ENCODE measurements at places on chromosomes 1 and 21.

DNA sequence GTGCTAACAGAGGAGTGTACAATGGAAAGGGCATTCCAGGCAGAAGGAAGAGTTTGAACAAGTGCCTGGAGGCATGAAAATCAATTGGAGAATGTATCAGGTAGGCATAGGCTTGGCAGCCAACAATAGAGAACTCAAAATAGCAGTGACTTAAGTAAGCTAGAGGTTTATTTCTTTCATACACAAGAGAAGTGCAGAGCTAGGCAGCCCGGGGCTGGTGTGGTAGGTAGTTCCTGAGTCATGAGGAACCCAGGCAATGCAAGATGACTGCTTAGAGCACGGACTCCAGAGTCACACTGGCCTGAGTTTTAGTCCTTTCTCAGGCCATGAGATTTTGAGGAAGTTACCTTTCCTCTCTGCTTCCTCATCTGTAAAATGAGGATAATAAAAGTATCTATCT is 74.8 kb upstream of the LRRN2 start:
- no peak for DNase-seq

DNA sequence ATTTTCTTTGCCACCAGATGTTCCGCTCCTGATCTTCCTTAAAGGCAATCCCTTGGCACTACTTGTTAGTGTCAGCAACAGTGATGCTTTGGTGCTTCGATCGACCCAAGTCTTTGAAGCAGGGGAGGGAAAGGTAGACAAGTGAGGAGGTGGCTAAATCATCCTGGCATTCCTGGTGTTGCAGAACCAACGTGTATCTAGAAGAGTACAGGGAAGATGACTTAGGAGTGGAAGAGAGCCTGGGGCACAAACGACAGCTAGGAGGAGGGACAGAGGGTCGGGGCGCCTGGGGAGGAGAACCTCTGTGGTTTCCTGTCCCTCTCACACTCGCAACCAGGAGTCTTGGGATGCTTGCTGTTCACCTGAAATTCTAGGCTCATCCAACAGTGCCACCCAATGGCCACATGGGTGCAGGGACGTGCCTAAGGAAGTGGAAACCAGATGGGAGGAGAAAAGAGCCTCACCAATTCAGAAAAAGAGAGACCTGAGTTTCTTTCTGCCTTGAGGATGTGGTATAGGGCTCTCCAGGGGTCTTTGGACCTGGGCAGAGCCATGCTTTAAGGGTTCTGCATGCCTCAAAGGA is 9.5 kb upstream of the KCNA2 start:
- peak; percentile 94 for DNase-seq

DNA sequence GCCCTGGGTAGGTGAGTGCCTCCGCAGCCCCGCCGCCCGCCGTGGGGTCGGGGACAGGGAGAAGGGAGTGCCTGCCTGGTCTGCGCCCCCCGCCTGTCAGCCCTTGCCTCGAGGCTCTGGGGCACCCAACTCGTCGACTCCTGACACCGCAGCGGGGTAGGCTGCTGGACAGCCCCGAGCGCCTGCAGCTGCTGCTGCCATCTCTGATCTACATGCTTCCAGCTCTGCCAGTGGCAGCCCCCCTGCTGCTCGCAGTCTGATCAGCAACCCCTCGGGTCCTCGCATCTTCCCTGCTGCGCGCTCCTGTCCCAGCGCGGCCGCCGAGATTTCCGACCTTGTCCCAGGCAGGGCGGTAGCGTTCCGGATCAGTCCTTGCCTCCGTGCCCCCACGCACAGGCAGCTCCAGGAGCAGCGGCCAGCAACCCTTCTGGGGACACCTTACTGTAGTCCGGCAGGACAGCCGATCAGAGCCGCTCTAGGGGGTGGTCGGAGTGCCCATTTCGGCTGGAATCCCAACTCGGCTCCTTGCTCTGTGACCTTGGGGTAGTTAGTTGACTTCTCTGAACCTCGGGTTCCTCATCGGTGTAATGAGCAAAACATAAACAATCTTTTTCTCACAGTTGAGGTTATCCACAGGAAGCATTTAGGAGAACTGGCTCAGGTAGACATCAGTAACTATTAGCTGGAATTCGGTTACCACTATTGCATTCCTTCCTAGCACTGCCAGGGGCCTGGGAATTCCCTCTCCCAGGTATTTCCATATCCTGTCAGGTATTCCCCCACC is 540 bp downstream of the BCAN start:
- no peak for DNase-seq

GRCh38 chr1:112716133-112716720 is 1.1 kb upstream of the PPM1J start:
- peak; percentile 96 for DNase-seq

DNA sequence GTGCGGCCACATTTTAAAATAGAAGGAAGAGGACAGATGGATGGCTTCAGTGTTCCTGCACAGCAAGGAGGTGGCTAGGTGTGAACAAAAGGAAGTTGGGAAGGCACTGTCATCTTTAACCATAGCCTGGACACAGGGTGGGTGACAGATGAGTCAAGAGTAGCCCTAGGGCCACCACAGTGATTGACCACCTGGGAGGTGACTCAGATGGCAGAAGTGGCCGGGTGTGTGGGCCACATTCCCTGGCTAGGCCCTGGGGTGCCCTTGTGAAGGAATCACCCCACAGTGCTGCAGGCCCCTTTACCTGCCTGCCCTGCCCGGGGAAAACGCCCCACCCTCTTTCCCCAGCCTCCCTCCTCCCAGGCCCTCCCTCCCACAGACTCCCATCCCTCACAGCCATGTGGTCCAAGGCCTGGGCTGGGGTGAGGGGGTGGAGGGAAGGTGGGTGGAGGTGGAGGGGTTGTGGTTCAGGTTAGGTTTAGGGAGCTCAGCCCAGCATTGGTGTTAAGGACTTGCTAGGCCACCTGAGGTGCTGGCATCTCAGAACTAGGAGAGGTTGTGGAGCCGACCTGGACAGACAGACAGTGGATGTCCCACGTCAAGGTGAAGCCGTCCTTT is 59.1 kb downstream of the SPSB1 start:
- no peak for DNase-seq

DNA sequence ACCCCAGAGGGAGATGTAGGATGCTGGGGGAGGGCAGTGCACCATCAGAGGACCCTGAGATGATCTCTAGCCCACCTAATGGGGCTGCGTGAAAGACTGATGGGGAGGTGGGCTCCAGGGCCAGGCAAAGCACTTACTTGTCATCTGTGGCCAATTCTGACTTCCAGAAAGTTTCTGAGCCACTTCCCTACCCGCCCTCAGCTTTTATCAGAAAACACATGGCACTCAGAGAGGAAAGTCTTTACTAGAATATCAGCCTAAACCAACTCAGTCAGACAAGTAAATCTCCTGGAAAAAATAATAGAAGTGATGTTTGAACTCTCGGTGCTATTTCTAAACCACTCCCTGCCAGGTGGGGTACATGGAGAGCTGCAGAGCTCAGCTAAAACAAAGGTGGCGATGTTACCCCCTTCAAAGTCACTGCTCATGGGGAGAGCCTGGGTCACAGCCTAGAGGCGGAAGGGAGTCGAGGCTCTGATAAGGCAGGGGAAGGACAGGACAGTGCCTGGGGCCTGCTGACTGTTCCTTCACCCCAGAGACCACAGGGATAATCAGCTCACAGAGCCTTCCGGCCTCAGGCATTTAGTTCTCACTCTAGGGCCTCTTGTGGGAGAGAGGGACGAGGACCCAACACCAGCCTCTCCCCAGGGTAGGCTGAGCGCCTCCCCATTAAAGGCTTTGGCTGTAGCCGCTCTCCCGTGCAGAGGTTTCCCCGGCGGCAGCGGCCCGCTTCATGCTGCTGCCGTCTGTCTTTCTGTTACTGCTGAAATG is 14.2 kb downstream of the SMIM12 start:
- DNase-seq: no peak

- no peak for DNase-seq
These were observed 61.9 kb downstream of the PTPRU start for GRCh38 chr1:29298246-29298645.

GRCh38 chr1:47210666-47211065 is 20.8 kb upstream of the PDZK1IP1 start:
- no peak for DNase-seq

- no peak for DNase-seq
These were observed 21.5 kb downstream of the PANK4 start for GRCh38 chr1:2504949-2505272.

DNA sequence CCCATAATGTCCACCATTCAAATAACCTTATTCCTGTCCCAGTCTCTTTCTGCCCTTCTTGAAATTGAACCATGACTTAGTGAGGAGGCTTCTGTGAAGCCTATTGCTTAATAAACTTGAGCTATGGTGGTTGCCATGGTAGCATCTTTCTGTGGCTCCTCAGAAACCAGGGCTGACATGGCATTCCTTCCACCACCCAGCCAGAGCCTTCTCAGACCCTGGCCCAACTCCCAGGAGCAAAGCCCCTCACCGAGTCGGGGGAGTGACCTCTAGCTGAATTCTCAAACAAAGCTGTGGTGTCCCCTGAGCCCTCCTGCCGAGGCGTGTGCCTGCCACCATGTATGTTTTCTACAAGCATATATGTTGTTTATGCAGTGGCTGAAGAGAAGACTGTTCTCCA is 259.1 kb downstream of the CACNA1E start:
- DNase-seq: no peak

DNA sequence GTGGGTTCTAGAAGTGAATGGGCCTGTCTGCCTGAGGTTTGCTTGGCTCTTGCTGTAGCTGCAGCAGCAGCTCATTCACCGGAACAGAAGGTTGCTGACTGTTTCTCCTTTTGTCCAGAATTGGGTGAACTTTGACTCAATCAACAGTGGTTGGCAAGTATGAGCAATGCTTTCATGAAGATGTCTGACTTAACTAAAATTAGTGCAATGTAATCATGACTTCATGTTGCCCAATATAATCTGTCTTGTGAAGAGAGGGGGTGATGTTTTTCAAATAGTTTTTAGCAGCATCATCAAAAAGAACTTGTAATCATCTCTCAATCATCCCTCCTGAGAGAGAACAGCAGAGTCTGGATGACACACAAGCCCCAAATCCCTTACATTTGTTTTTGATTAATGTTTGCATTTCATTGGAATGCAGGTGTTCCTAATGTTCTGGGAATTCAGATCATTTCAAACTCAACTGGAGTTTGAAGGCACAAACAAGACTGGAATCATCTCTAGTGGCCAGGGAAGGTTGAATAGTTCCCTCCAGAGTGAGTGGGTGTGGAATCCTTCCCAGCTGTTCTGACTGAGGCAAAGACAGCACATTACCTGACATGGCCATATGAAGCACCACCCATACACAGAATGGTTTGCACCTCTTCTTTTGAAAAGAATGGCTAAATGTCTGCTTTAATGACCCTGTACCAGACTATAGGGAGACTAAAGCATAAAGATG is 82.9 kb downstream of the HLX start:
- DNase-seq: no peak

DNA sequence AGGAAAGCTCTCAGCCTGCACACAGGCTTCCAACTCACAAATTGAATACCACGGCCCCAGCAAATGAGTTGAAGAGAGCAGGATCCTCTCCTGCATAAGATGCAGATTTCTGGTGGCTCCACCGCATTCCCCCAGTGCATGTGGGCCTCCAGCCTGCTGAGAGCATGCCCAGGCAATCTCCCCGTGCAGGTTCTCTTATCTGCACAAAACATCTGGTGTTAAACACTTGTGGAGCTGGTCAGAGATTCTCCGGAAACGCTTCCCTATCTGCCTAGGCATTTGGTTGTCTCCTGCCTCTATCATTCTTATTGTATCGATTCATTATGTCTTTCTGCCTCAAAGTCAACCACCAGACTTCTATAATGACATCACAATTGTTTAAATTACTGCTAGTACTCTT is 1349.0 kb upstream of the B3GALT2 start:
- DNase-seq: no peak

GRCh38 chr1:52511851-52512615 is 40.9 kb downstream of the TUT4 start:
- no peak for DNase-seq

DNA sequence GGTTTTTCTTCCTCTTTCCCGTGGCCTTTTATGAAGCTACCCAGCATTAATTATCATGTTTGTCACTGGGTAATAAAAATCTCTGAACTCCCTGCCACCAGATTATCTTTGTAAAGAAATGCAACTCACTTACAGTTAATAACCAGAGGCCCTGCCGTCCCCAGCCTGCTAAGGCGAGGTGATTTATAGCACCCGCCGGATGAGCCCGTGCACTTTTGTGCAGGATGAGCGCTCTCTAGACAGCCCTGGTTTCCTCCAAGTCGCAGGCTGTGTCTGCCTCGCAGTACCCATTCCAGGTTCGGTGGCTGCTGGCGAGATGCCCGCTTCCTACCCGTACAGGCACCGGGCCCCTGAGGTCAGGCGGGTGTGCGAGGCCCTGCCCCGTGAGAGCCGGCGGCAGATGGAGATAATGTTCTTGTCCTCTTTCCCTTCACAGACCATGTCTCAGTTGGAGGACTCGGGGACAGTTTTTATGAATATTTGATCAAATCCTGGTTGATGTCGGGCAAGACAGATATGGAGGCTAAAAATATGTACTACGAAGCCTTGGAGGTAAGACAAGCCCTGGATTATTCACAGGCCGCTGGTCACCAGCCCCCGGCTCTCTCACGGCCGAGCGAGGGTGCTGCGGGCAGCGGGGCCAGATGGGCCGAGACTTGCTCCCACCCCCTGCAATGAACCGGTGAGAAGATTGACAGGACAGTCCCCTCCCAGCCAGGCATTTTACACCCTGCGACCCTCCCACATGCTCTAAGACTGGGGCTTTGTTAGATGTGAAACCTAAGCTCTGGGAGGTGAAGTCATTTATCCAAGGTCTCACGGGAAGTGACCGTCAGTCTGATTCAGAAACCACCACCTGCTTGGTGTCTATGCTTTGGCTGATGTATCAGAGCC is 28.5 kb upstream of the SELENON start:
- DNase-seq: no peak

DNA sequence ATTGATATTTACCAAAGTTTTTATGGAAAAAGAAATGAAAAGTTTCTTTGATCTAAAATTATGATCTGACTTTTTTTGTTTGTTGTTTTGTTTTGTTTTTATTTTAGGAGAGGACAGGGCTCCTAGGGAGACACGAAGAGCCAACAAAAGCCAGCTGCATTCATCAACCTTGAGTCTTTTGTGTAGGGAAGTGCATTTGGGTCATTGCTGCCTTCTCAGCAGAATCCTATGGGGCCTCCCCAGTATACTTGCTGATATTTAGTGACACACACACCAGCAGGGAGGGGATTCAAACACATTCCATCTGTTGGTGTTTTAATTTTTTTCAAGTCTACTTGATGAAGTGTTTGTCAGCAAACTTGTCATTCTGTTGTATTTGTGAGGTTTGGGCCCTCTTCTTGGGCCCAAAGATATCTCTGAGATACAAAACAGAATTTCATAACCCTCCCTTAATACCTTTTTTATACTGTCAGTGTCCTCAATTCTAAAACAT is 203.5 kb downstream of the NTNG1 start:
- no peak for DNase-seq

DNA sequence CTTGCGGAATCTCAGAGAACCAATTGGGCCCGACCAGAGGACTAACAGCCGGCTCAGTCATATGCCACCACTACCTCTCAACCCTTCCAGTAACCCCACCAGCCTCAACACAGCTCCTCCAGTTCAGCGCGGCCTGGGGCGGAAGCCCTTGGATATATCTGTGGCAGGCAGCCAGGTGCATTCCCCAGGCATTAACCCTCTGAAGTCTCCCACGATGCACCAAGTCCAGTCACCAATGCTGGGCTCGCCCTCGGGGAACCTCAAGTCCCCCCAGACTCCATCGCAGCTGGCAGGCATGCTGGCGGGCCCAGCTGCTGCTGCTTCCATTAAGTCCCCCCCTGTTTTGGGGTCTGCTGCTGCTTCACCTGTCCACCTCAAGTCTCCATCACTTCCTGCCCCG is 49.8 kb downstream of the ACP6 start:
- no peak for DNase-seq
